ENCODE measurements at places on chromosomes 12 and 14.

- DNase-seq = no peak
These were observed 14.4 kb upstream of the FAM181A start for GRCh38 chr14:93912782-93913181.

GRCh38 chr14:89251061-89251460 is 166.0 kb downstream of the FOXN3 start:
- no peak for DNase-seq

GRCh38 chr14:87992346-87992717 is 650 bp downstream of the GALC start:
- DNase-seq = no peak

- no peak for DNase-seq
These were observed 33.5 kb downstream of the UNC79 start for GRCh38 chr14:93464271-93464670.

DNA sequence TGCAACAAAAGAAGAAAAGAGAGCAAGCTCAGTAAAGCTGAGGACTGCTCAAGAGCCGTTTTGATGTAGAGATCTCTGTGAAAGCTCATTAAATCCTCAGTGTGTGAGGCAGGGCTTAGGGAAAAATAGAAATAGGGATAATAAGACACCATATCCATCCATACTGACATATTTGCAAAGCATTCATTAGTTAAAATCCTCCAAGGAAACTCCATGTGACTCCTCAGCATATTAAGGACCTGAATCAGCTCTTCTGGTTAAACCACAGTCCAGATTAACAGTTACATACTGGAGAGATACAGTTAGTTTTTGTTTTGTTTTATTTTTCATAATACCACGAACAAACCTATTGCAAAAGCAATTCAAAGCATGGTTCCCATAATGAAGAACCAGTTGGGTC is 288.2 kb downstream of the PAWR start:
- no peak for DNase-seq

GRCh38 chr12:117521346-117521745 is 159.9 kb upstream of the NOS1 start:
- no peak for DNase-seq

DNA sequence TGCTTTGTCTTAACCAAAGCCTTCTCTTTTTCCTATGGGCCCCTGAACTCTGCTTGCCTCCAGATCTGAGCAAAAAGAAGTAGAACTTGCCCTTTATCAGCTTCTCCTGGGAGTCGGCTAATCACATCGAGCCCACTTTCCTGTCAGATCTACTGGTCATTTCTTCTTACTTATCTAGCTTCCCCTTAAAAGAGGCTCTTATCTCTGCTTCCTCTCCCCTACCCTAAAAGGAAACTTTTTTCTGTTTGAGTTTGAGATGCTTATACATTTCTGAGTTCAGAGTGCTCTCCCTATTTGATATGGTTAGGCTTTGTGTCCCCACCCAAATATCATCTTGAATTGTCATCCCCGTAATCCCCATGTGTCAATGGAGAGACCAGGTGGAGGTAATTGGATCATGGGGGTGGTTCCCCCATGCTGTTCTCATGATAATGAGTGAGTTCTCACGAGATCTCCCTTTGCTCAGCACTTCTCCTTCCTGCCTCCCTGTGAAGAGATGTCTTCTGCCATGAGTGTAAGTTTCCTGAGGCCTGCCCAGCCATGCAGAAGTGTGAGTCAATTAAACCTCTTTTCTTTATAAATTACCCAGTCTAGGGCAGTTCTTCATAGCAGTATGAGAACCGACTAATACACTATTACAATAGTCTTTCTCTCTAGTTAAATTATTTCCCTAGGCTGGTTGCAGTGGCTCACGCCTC is 114.7 kb upstream of the AMN1 start:
- DNase-seq = no peak

DNA sequence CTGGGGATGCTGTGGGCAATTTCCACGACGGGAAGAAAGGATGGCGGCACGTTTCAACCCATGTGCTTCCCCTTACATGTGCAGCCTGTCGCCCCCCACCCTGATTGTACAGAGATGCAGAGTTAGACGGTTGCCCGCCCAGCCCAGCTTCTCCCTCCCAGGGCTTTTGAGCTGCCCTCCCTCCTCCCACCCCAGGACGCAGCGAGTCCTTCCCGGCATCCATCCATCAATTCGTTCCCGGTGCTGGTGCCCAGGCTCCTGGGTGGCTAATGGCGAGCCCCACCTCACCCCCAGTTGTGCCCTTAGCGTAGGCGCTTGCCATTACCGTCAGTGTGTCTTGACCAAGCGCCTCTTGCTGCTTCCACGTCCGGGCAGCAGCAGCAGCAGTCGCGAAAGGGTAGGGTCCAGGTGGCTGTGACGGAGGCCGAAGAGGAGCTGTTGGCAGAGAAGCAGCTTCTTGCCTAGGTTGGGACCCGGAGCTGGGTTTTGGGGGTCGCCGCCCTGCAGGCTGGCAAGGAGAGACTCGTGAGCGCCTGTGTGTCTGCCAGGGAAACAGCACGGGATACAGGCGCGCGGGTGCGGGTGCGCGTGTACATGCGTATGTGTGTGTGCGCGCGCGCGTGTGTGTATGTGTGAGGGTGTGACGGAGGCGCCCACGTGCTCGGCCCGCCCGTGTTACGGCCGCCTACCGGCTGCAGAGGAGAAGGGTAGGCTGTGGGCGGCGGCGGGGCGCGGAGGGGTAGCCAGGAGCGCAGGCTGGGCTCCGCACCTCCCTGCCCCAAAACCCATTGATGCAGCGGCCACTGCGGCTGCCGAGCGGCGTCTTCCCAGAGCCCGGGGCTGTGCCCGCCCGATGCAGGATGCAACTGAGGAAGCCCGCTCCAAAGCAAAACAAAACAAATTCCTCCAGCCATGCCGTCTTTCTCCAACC is at the start of gene SLC6A15:
Gene SLC6A15 (minus strand): TSS at position 602 of the 931 bp plus-strand sequence. CDS start 20,679 bp downstream, outside the sequence.
- DNase-seq = no peak

GRCh38 chr14:38279572-38279971 is 23.7 kb upstream of the CLEC14A start:
- DNase-seq = no peak

All from stimulated activated CD8-positive, alpha-beta memory T cell treated with anti-CD3 and anti-CD28 coated beads, Interleukin-7, amount 100 ng/mL, for 24 hours (primary cell).